Spinal cord (tissue), 10 donors: ENCODE measurements at places on chromosomes 3 and 15. TPM values are rescaled to one million over a fixed set of nuclear protein-coding genes. Genes with fewer than 3 reads are reported as not detected.

GRCh38 chr3:181752202-181752671 is 40.5 kb downstream of the SOX2 start:
- H3K36me3 ChIP-seq, result no peaks in the 10 kb centered on the region
- no peaks in the 10 kb centered on the region for H3K27me3 ChIP-seq
- H3K4me1 ChIP-seq, result peaks cover 9% of the 10 kb centered on the region
- H3K4me3 ChIP-seq, result no peak overlapping the region
- peak overlapping the region; percentile 55 for H3K27ac ChIP-seq
- DNase-seq, result peak; percentile 77

The AHSG gene
- not detected for total RNA-seq

DNA sequence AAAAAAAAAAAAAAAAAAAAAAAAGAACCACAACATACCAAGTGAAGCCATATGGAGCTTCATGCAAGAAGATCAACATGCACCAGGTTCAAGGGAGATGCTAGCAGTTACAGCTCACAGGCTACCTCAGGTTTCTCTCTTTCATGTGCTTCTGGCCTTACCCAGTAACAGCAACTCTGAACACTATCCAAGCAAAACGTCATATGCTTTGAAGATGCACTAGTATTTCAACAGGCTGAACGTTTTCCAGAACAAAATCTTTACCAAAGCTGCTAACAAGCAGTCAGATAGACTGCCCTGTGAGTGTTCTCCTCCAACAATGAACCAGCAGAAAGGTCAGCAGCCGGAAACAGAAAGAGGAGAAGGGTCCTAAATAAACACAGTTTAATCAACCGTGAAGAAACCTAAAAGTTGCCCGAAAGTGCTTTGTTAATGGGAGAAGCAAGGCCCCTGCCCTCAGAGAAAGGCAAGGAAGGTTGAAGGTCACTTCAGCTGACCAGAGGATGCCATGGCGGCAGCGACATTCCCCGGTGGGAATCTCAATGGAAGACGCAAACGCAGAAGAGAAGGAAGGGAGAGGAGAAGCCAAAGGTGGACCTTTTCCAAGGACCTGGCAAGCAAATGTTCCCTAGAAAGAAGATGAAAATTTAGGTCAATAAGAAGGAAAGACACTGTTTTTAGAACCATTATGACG is 80.1 kb downstream of the CCNL1 start:
- H3K27ac ChIP-seq, result no peak overlapping the region
- no peak overlapping the region for H3K4me3 ChIP-seq
- DNase-seq, result no peak
- H3K27me3 ChIP-seq, result no peaks in the 10 kb centered on the region
- H3K36me3 ChIP-seq, result no peaks in the 10 kb centered on the region

The TMEM40 gene
- 0.20 TPM for total RNA-seq

The CHRNA7 gene
- 4.4 TPM for total RNA-seq

GRCh38 chr3:124221422-124221821 is 229.5 kb upstream of the ROPN1 start:
- H3K4me1 ChIP-seq, result peaks cover 4% of the 10 kb centered on the region
- H3K27ac ChIP-seq, result no peak overlapping the region

The ISY1 gene
- total RNA-seq, result 30.7 TPM

GRCh38 chr3:13782501-13782900 is 97.4 kb downstream of the WNT7A start:
- no peak overlapping the region for H3K4me3 ChIP-seq
- H3K36me3 ChIP-seq, result no peaks in the 10 kb centered on the region

The ZBED2 gene
- total RNA-seq, result not detected

The AGTR1 gene
- total RNA-seq, result 5.2 TPM

The SLC22A13 gene
- 0.40 TPM for total RNA-seq

The SLC27A2 gene
- total RNA-seq, result 3.8 TPM

DNA sequence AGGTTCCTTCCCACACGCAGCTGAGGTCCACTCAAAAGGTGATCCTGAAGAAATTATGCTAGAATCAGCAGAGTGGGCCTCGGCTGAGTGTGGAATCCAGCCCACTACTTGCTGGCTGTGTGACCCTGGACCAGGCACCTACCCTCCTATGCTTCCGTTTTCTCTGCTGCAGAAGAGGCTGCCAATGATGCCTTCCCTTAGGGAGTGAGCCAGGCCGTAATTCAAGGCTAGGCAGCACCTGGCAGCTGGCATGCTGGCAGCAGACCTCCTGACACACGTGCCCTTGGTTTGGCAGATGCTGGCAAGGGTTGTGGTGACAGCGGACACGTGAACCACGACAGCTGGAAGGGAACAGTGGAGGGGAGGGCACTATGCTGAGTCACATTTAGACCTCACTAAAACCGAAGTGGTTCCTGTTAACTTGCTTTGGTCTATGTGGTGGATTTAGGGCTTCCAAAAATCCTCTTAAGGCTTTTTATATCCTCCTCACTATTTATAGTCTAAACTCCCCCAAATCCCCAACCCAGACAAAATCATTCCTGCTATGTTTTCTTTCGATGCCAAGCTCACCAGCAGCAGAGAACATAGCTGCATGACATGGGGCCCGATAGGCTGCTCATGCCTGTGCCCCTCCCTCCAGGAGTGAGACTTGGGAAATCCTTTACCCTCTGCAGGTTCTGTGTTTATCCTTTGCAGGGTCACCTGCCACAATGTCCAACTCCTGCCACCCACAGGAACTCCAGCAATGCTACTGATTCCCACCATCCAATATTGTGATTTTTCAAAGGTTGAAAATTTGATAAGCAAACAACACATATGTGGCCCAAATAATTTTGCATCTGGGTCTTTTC is 10.6 kb upstream of the PCSK6 start:
- peaks cover 29% of the 10 kb centered on the region for H3K4me1 ChIP-seq
- H3K36me3 ChIP-seq, result no peaks in the 10 kb centered on the region
- H3K27ac ChIP-seq, result no peak overlapping the region
- peak; percentile 47 for DNase-seq

The PRR20G gene
- total RNA-seq, result not detected

DNA sequence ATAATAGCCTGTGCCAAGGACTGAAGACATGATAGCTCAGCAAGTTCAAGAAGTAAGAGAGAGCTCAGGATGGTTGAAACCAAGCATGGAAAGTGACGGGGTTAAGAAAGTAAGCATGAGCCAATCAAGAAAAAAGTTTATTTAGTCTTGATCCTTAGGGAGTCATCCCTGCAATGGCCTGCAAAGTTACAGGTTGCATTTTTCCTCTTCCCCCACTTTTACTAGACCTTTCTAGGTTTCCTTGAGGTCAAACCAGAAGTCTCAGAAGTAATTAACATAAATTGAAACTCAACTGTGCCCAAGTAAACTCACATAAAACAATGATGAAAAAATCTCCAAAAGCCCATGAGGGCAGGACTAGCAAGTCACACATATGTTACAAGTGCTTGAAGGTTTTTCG is 250.9 kb downstream of the MAGI1 start:
- no peak overlapping the region for H3K27ac ChIP-seq
- peaks cover 3% of the 10 kb centered on the region for H3K27me3 ChIP-seq
- no peaks in the 10 kb centered on the region for H3K4me1 ChIP-seq
- no peak for DNase-seq
- H3K36me3 ChIP-seq, result no peaks in the 10 kb centered on the region

- no peaks in the 10 kb centered on the region for H3K4me1 ChIP-seq
- DNase-seq, result no peak
- H3K27me3 ChIP-seq, result no peaks in the 10 kb centered on the region
- no peaks in the 10 kb centered on the region for H3K36me3 ChIP-seq
These were observed 90.3 kb downstream of the TMEM212 start for GRCh38 chr3:171933441-171933840.

DNA sequence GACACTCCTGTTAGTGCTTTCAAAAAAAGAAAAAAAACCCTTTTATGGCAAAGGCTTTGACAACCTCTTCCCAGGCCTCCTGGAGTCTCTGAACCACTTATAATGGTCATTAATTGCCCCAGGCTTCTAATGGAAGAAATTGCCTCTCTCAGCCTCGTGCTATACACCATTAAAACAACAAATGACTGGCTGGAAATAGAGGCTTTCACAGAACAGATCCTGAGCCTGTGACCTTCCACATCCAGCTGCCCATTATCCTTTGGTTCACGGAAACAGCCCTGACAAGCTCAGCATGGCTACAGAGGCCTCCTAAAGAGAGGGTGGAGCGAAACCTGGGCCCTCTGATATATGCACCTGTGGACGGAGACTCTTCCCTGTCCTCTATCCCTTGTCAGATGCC is 26.8 kb upstream of the MKRN3 start:
- H3K4me3 ChIP-seq, result no peak overlapping the region
- no peak for DNase-seq
- H3K27me3 ChIP-seq, result no peaks in the 10 kb centered on the region
- no peak overlapping the region for H3K27ac ChIP-seq

DNA sequence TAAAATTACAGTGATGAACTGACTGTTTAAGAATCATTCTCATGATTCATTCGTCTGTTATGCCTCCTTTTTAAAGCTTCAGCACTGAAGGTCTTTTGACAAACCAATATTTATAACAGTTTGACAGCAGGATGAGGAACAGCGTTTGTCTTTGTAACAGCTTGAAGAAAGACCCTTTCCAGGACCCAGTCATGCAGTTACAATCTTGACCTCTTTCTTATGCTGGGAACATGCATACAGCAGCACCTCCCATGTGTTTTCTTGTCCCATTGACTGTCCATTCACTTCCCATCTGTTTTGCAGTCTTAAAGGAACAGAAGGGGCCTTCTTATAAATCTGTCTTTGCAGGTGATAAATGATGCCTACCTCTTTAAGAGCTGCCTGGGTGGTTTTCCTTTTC is 87.2 kb downstream of the OPA1 start:
- H3K27ac ChIP-seq, result no peak overlapping the region
- no peaks in the 10 kb centered on the region for H3K36me3 ChIP-seq
- DNase-seq, result peak; percentile 68

DNA sequence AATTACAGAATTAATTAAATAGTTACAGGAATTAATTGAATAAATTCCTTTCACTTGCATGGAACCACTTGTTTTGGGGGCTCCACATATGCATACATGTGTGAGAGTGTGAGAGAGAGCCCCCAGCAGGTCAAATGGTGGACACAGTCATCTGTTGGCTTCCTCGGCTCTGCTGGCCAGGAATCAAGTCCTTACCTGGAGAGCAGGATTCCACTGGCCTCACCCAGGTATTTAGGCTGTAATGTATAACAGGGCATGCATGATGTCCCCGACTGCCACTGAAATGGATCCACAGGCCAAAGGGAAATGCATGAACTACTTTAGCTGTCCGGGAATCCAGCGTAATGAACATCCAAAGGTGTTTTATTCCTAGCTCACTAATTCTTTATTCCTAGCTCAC is 139.7 kb upstream of the SMAD3 start:
- H3K4me3 ChIP-seq, result no peak overlapping the region
- no peaks in the 10 kb centered on the region for H3K27me3 ChIP-seq
- peaks cover 16% of the 10 kb centered on the region for H3K4me1 ChIP-seq
- H3K36me3 ChIP-seq, result no peaks in the 10 kb centered on the region

DNA sequence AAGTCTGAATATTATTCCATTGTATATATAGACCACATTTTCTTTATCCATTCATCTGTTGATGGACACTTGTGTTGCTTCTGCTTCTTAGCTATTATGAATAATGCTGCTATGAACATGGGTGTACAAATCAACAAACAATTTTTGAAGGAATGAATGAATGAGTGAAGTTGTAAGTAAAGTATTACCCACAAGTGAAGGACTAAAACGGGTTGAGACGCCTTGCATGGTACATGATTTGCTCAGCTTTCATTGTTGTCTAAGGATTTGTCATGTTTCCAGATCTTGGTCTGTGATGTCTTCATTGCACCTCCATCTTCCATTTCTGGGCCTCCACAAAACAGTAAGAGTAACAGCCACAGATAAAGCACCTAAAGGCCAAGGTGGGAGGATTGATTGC is 20.5 kb downstream of the IFT122 start:
- H3K36me3 ChIP-seq, result peaks cover 31% of the 10 kb centered on the region
- no peaks in the 10 kb centered on the region for H3K27me3 ChIP-seq
- H3K4me3 ChIP-seq, result no peak overlapping the region
- no peak for DNase-seq
- no peaks in the 10 kb centered on the region for H3K4me1 ChIP-seq
- no peak overlapping the region for H3K27ac ChIP-seq

GRCh38 chr3:39188271-39189149 is 3.9 kb downstream of the XIRP1 start:
- H3K4me3 ChIP-seq, result no peak overlapping the region
- peaks cover 24% of the 10 kb centered on the region for H3K4me1 ChIP-seq
- H3K27me3 ChIP-seq, result no peaks in the 10 kb centered on the region
- no peak for DNase-seq
- H3K36me3 ChIP-seq, result peaks cover 8% of the 10 kb centered on the region

GRCh38 chr3:55235416-55235815 is 251.7 kb downstream of the WNT5A start:
- H3K27me3 ChIP-seq, result no peaks in the 10 kb centered on the region
- no peak for DNase-seq
- no peaks in the 10 kb centered on the region for H3K36me3 ChIP-seq
- H3K27ac ChIP-seq, result no peak overlapping the region

DNA sequence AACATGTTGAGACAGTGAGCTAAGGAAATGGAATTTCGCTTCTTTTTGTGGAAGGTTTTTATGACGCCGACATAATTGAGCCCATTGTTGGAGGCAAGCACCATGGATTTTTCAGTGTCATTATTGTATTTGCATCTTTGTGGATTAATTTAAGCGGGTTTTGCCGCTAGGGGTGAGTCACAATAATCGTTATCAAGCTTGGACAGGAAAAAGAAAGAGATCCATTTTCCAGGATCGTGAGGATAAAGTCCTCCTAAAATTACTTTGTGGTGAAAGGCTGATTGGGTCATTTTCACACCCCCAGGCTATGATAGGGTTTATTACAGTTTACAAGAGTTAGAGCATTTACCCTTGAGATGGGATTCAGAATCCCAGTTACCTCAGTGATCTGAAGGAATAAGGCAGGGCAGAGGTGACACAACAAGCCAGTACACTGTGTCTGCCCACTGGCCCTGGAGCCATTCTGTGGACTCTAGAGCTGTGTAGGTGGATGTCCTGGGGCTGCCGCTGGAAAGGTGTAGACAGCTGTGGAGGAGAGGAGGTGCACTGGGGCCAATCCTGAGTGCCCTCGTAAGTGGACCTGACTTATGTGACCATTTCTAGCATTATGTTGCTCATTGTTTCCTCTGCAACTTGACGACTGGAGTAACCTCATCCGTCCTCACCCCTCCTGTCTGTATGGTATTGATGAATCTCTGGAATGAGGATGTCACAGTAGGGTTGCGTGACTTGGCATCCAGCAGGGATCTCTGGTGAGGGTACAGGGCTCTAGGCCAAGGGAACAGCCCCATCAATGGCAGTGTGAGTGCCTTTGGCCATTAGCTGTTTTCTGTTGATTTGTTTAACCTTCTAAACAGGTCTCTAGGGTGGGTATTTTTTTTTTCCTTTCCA is 370.1 kb downstream of the LRTM1 start:
- H3K27ac ChIP-seq, result no peak overlapping the region
- H3K4me3 ChIP-seq, result no peak overlapping the region
- H3K36me3 ChIP-seq, result no peaks in the 10 kb centered on the region
- H3K4me1 ChIP-seq, result no peaks in the 10 kb centered on the region
- H3K27me3 ChIP-seq, result no peaks in the 10 kb centered on the region
- no peak for DNase-seq

GRCh38 chr15:94008104-94009074 is 223.0 kb upstream of the MCTP2 start:
- DNase-seq, result no peak
- no peaks in the 10 kb centered on the region for H3K27me3 ChIP-seq
- no peaks in the 10 kb centered on the region for H3K4me1 ChIP-seq
- H3K36me3 ChIP-seq, result no peaks in the 10 kb centered on the region
- H3K4me3 ChIP-seq, result no peak overlapping the region
- H3K27ac ChIP-seq, result no peak overlapping the region

The CCDC13 gene
- total RNA-seq, result 15.0 TPM
